ENCODE measurements at places on chromosomes 5 and 9.

DNA sequence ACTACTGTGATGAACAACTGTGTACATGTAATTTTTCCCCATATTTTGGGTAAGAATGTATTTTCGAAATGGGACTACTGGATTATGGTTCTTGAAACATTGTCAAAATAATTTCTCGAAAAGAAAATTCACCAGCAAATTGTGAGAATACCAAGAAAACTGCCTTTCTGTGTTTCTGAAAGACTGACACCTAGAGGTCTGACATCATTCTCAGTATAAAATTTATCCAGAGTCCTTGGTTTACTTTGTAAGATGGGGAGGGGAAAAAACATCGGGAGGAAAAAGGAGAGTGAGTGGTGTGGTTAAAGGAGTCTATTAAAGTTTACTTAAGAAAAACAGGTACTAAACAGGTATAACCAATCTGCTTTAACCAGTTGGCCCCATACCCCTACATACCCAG lies 149.2 kb downstream of the CEP120 start:
- no peak for DNase-seq

DNA sequence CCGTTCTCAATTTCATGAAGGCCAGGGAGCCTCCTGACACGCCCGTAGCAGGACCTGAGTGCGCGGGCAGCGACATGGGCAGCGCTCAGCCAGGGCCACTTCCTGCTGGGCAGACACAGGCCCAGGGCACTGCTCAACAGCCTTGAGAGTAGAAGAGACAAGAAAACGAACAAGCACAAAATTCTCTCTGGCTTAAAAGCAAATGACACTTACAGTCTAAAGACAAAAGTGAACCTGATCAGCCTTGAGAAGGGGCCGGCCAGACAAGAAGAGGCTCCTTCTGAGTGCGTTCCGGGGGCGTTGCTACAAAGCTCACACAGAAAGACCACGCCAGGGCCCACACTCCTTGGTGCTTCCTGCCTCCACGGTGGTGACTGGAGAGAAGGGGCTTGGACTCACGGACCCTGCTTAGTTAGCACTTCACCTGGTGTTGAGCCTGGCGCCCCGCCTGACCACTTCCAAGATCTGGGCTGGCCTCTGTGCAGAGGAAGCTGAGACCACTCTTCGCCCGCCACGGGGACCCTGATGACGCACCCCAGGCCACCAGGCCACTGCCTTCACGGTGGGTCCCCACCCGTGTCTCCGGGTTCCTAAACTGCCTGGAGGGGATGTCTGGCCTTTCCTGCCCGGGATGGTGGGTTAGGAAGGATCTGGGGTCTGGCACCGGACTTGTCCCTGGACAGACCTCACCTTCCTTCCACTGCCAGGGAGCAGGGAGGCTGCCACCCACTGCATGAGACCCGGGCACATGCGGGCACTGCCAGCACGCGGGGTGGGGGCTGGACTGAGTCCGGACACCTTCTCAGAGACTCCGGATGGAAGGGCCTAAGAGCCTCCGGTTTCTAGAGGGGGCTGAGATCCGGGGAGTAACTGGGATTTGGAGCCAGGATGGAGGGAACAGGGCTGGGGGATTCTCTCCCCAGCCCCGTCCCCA lies 1.3 kb downstream of the SLC12A7 start:
- no peak for DNase-seq

GRCh38 chr9:134895097-134895496 lies 14.5 kb downstream of the FCN2 start:
- no peak for DNase-seq

- DNase-seq: peak; percentile 26
These were observed 502 bp upstream of the CERCAM start for GRCh38 chr9:128420060-128420650.

DNA sequence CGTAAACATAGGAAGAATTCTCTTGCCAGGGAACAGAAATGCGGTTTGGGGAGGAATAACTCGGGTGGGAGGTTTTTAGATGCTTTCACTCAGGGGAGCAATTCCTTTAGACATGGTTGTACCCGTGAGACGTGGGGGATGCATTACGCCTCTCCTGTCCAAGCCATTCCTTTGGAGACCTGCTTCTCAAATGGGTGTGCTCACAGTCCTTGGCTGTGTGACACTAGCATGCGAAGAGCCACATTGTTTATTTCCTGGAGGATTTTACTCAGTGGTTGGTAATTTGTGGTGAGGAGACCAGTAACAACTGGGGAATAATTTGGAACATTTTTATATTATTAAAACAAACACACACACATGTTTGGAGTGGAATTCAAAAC lies 18.5 kb downstream of the COL15A1 start:
- no peak for DNase-seq

- DNase-seq: no peak
These were observed 118.4 kb downstream of the ARHGAP26 start for GRCh38 chr5:142888469-142889085.

DNA sequence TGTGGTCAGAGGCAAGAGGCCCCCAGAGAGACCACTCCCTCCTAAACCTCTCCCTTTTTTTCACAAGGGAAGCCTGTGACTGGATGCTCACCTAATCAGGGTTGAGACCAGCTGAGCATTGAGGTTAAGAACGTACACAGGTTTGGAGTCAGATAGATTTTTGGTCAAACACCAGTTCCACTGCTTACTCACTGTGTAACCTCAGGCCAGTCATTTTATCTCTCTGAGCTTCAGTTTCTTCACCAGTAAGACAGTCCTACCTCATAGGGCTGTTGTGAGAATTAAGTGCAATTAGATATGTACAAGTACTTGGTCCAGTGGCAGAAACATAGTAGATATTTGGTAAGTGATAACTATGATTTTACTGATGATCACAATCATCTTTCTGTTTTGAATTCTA lies 256.8 kb downstream of the CDK5RAP2 start:
- DNase-seq: no peak

- no peak for DNase-seq
These were observed 799.3 kb upstream of the ACO1 start for GRCh38 chr9:31585158-31585557.

DNA sequence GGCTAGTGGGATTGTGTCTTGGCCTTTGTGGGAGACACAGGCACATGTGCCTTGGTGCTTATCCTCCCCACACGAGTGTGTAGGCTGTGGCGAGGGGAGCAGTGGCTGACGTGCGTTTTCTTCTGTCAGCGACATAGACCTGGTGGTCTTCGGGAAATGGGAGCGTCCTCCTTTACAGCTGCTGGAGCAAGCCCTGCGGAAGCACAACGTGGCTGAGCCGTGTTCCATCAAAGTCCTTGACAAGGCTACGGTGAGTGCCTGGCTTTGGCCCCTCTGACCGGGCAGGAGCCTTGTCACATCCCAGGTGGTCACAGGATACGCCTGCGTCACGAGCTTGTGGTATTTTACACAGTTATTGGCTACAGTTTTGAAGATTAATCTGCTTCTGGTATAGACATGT lies 26.4 kb downstream of the TENT4A start:
- DNase-seq: no peak

- DNase-seq: no peak
These were observed 24.7 kb downstream of the BTF3 start for GRCh38 chr5:73522989-73523388.

DNA sequence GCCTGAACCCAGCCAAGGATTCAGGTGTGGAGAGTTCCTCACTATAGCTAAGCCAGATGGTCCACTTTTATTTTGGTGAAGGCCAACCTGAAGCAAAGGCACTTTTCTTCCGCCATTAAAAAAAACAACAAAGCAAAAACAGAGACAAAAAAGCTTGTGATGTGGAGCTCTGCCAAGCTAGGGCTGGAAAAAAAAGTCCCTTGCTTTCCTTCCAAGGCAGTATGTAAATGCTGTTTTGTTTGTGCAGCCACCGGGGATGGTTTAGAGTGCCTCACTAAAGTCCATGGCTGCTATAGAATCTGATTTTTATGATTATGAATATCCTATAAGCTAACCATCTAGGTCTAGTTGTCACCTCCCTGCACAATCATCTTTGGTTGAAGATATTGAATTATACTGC lies 14.9 kb downstream of the MEGF10 start:
- DNase-seq: no peak

DNA sequence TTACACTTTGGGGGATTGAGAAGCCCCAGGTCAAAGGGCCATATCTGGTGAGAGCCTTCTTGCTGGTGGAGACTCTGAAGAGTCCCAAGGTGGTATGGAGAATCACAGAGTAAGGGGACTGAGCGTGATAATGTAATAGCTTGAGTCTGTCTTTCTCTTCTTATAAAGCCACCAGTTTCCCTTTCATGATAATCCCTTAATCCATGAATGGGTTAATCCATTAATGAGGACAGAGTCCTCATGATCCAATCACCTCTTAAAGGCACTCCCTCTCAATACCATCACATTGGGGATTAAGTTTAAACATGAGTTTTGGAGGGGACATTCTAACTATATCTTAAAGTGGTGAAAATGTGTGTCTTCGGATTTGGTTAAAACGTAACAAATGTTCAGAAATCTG lies 21.5 kb downstream of the WDR36 start:
- DNase-seq: no peak

DNA sequence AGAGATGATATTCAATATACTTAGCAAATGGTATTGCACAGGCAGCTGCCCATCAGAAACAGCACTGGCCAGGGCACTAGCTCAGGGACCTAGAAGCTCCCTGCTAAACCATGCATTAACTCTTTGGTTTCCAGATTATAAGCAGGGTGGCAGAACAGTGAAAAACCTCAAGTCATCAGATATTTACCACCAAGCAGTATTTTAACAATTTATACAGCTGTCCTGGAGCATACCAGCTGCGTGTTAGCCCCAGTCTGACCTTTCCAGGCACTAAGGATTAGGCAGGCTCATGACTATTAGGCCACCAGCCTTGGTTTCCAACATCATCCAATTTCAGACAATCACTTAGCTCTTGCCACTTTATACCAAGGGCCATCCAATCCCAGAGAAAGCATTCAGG lies 326.5 kb downstream of the CAAP1 start:
- DNase-seq: no peak

DNA sequence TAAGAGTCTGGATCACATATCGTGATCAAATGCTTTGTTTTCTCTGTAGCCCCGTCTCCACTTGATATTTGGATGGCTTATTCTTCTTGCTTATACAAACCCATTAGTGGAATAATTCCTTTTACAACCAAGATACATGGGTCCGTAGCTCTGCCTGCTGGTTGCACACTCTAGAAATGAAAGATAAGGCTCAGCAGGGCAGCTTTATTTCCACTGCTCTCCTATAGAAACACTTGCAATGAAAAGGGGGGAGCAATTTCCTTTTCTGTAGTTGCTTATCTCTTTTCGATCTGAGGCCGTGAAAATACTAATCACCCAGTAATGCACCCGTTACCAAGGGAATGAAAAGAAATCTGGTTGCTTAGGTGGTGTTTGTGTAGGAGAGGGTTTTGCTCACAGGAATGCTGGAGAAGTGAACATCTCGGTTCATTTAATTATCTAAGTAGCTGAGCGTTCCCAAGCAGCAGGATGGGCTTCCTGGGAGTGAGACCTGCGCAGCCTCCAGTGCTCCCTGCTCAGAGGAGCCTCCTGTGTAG lies 131.7 kb downstream of the ADAMTS16 start:
- no peak for DNase-seq

GRCh38 chr5:39064450-39064849 lies 9.7 kb downstream of the RICTOR start:
- no peak for DNase-seq

- DNase-seq: no peak
These were observed 20.4 kb upstream of the SPTLC1 start for GRCh38 chr9:92135576-92135975.

- DNase-seq: no peak
These were observed 124.1 kb downstream of the NXNL2 start for GRCh38 chr9:88659126-88659525.

DNA sequence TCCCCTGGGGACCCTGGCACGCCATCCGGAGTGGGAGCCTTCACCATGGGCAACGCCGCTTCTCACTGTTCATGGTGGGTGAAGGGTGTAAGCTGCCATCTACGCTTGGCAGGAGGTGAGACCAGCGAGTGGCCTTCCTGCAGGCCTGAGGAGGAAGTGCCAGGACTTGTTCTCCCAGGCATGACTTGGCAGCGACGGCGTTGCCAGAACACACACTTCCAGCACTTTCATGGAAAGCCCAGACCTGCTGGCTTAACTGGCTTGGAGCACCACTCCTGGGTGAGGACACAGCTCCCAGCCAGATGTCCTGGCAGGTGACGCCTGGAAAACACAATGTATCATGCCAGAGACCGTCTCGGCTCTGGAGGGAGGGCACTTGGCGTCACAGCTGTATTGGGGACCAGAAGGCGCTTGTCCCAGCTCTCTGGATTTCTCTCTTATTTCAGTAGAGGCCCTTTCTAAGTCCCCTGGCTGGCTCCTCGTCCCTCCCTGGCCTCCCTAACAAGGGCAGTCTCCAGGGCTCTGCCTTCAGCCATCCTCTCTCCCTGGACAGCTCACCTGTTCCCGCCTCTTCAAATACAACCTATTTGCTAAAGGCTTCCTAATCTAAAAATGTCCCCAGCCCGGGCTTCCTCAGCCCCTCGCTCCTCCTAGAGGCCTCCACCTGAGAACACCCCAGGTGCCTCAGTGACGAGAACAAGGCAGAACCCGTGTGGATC lies 188.3 kb downstream of the OLFM1 start:
- DNase-seq: no peak

GRCh38 chr5:173950829-173951228 lies 38.1 kb upstream of the C5orf47 start:
- DNase-seq: no peak

- no peak for DNase-seq
These were observed 315.7 kb downstream of the MCTP1 start for GRCh38 chr5:94969174-94969573.

- DNase-seq: no peak
These were observed 15.0 kb upstream of the FBP1 start for GRCh38 chr9:94654165-94654894.

GRCh38 chr9:16729651-16730050 lies 140.8 kb downstream of the BNC2 start:
- no peak for DNase-seq

- no peak for DNase-seq
These were observed 32.3 kb upstream of the WDR38 start for GRCh38 chr9:124820698-124821623.

DNA sequence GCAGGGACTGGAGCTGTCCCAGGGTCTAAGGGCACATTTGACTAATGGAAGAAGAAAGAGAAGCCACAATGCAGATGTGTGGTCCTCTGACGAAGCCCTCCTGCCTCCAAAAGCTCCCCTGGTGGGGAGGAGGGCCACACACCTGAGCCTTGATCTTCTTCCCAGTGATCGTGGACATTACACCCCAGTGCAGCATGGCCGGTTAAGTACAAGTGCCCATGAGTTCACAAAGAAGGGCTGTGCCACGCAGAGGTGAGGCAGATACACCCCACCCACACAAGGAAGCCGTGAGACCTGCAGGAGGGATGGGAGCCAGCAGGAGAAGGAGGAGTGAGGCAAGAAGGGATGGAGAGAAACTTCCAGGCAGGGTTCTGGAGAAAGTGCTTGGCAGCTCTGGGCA lies 199.0 kb upstream of the MVB12B start:
- no peak for DNase-seq

DNA sequence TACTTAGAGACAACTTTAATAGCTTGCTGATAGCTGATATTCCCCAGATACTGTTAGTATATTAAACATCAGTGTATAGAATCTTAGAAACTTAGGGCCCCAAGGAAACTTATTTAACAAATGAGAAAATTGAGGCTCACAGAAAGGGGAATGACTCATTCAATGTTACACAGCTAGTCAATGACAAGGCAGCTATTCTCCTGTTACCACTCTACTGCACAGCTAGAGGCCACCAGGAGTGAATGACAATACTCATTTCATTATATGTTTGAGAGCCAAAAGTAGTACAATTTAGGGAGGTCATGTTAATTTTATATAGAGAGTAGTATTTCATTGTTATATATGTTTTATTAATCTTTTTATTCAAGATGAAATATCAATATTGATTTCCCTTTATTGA lies 33.2 kb upstream of the PCDHB1 start:
- no peak for DNase-seq

Data from stimulated activated CD8-positive, alpha-beta memory T cell treated with anti-CD3 and anti-CD28 coated beads, Interleukin-7, amount 100 ng/mL, for 4 hours (primary cell).